ENCODE measurements at places on chromosomes 3 and 15.

DNA sequence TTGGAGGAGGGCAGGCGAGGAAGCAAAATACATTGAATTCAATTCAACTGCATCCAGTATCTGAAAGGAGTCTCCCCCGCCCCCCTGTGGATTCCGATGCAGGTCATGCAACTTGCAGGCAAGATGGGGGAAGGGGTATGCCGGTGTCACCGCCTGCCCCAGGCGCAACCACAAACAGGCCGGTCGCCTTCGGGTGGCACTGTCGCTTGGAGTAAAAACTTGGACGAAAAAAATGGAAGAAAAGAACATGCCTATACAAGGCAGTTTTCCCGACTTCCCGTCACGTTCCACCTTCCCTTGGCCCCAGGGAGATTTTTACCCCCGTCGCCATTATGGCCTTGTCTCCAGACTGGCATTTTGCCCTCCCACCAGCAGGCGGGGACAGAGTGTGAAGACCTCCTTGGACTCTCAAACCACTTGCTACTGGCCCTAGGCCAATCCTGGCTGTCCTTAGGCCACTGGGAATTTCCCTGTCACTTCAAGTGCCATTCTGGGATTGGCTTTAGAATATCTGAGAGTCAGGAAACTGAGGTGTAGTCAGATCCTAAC is 1.6 kb upstream of the NTRK3 start:
- DNase-seq = no peak

GRCh38 chr15:62946940-62947339 is 95.6 kb upstream of the TPM1 start:
- no peak for DNase-seq

DNA sequence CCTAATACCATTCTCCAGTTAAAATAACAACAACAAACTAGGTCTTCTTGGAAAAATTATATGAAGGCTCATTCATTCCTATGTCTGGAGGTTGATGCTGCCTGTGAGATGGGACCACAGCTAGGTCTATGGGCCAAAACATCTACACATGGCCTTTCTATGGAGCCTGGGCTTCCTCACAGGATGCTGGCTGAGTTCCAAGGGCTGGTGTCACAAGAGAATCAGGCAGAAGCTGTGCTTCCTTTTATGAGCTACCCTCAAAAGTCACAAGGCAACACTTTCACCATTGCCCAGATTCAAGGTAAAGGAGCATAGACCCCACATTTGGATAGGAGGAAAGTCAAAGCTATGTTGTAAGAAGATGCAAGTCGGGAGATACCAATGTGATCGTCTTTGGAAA is 4.6 kb upstream of the RTP2 start:
- no peak for DNase-seq

GRCh38 chr3:48226939-48227338 is 3.6 kb downstream of the CAMP start:
- no peak for DNase-seq

GRCh38 chr3:20042331-20042730 is 2.1 kb downstream of the KAT2B start:
- no peak for DNase-seq

DNA sequence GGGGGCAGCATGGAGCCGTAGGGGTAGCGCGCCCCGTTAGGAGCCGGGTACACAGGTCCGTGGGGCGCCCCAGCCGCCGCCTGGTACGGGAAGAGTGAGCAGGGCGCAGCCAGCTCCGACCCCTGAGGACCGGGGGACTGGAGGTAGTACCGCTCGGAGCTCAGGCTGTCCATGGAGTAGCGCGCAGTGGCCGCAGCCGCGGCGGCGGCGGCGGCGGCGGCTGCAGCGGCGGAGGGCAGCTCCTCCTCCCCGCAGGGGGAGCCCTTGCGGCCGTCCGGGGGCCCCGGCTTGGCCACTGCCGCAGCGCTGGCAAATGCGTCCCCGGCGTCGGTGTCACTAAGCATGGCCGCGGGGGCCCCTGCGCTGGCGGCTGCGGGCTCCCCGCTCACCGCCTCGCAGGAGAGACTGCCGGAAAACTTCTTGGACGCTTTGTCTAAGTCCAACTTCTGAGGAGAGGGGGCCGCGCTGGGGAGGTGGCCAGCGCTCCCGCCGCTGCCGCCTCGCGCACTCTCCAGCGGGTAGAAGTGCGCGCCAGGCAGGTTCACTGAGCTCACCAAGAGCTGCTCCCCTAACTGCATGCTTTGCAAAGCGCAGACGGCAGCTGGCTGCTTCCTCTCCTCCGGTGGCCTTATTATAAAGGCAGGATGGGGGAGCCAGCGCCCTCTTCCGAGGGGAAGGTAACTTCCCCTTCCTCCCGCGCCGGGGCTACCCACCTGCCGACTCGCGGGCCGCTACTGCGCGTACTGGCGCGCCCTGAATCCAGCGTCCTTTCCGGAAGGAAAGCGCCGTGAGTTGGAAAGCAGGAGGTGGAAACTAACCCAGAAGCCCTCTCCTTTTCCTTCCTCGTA is at the start of gene EOMES:
EOMES (minus strand) TSS at position 607 of the 848 bp plus-strand sequence; CDS start at position 578, 29 bp downstream.
- DNase-seq = no peak

DNA sequence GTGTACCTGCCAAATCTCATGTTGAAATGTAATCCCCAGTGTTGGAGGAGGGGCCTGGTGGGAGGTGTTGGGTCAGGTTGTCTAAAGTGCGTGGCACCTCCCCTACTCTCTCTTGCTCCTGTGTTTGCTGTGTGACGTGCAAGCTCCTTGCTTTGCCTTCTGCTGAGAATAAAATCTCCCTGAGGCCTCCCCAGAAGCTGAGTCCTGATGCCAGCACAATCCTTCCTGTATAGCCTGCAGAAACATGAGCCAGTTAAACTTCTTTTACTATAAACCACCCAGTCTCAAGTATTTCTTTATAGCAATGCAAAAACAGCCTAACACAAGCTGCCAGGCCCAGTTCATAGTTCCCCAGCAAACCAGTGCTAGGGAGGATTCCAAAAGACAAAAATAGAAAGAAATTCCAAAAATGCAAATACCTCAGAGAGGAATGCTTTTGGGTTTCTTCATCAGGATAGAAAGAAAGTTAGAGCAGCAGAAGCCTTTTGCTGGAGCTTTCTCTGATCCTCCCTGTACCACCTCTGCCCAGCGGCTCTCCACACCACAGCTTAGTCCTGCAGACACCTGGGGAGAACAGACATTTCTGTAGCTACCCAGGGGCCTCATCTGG is 25.9 kb upstream of the CDV3 start:
- no peak for DNase-seq

- DNase-seq = no peak
Observed at GRCh38 chr3:72271216-72271615, 486.3 kb upstream of the PROK2 start.

DNA sequence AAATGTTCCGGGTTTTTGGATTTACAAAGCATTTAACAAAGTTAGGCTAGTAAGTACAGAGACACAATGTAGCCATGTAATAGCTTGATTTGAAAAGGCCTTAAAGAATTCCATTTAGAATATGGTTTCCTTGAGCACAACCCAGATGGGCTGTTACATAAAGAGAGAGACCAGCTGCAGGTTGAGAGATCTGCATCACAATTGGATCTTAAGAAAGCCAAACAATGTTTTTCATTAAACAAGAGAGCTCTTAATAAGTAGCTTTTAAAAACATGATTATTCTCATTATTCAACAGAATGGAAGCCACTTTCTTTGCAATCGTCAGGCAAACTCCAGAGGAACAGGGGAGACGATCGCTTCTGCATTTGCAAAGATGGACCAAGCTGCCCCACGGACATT is 300.3 kb downstream of the OCA2 start:
- DNase-seq = no peak

DNA sequence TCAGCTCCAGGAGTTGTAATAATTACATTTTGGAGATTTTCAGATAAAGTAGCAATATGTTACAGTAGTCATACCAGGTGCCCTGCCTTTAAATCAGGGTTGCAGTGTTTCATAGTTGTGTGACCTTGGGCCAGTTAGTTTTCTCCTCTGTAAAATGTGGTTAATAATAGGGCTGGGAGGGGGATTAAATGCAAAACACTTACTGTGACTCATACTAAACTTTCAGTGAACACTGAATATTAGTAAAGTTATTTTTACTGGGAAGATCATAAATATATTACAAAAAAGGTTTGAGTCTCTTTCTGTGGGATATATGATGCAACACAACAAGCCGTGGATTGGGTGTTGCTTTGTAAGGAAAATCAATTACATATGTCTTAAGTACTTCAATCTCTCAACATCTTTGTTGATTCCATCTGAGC is 1.1 kb upstream of the EBLN2 start:
- no peak for DNase-seq

DNA sequence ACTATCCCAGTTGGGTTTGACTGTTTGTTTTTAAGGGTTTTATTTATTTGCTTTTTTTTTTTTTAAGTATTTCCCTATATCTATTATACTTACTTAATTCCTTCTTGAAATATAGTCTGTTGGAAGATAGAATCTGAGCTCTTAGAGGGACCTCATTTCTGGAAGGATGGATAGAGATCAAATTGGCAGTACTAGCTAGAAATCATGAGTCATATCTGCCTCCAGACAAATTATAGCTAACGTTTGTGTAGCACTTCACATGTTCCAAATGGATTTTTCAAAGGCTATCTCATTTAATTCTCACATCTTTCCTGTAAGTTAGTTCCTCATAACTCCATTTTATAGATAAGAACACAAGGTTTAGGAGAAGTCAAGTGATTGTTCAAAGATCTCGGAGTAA is 384.7 kb downstream of the ZIC1 start:
- no peak for DNase-seq

- no peak for DNase-seq
Observed at GRCh38 chr3:67517781-67518180, 136.6 kb downstream of the SUCLG2 start.

DNA sequence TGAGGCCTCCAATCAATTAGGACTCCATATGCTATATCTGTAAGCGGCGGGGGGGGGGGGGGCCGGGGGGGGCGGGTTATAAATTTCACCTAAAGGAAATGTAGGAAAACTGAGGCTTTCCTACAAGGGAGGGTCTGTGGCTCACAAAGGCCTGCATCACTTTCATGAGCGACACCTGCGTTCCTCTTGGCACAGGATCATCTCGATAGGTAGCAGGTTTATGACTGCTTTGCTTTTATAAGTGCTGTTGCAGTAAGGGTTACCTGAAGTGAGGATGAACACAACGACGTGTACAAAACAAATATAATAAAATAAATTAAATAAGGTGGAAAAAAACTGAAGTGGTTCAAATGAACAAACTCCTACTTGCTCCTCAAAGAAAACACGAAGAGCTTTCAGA is 194.3 kb downstream of the FOXP1 start:
- no peak for DNase-seq

GRCh38 chr3:161475905-161476304 is 20.7 kb upstream of the OTOL1 start:
- no peak for DNase-seq

- no peak for DNase-seq
Observed at GRCh38 chr3:117865338-117865737, 1155.8 kb downstream of the TUSC7 start.

- DNase-seq = no peak
Observed at GRCh38 chr3:17632401-17633100, 109.9 kb downstream of the TBC1D5 start.

GRCh38 chr3:29919571-29919970 is 638.7 kb downstream of the RBMS3 start:
- DNase-seq = no peak

- DNase-seq = no peak
Observed at GRCh38 chr3:63390710-63391230, 112.7 kb downstream of the SYNPR start.

DNA sequence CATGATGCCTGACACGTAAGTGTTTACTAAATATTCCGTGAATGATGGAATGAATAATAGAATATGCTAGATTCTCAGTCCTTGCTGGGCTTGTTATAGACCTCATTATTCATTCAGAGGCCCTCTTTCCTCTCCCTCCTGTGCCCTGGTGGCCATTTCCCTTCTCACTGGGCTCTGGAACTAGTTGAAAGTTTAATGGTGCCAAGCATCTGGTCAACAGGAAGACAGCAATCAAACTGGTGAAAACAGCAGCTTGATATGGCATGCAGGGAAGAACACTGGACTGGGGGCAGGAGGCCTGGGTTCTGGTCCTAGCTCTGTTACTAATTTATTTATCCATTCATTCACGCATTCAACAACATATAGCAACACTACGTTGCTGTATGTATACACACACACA is 3.7 kb upstream of the APOD start:
- no peak for DNase-seq

DNA sequence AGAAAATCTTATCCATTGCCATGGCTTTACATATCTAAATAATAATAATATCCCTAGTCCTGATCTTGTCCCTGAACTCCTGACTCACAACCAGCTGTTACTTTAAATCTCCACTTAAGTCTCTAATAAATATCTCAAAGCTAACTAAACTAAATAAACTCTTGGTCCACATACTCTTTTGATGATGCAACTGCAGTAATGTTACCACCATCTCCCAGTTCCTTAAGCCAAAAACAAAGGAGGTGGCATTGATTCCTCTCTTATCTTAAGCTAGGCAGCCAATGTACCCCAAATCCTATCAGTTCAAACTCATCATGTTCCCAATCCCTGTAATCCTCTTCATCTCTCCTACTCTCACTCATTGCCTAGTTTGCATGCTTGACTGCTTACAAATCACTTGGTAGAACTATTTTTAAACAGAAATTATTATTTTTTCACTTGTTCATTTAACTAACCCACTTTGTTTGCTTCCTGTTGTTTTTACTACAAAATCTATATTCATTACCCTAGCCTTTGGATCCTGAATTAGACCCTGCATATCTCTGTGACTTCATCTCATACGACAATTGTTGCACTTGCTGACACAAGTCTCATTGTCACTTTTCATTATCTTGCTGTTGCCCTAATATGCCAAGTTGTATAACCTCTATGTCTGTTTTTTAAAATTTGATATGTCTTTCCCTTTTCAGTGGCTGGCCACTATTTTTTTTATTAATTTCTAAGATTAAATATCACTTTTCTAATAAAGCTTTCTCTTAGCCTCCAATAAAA is 462.2 kb downstream of the ZPLD1 start:
- no peak for DNase-seq

DNA sequence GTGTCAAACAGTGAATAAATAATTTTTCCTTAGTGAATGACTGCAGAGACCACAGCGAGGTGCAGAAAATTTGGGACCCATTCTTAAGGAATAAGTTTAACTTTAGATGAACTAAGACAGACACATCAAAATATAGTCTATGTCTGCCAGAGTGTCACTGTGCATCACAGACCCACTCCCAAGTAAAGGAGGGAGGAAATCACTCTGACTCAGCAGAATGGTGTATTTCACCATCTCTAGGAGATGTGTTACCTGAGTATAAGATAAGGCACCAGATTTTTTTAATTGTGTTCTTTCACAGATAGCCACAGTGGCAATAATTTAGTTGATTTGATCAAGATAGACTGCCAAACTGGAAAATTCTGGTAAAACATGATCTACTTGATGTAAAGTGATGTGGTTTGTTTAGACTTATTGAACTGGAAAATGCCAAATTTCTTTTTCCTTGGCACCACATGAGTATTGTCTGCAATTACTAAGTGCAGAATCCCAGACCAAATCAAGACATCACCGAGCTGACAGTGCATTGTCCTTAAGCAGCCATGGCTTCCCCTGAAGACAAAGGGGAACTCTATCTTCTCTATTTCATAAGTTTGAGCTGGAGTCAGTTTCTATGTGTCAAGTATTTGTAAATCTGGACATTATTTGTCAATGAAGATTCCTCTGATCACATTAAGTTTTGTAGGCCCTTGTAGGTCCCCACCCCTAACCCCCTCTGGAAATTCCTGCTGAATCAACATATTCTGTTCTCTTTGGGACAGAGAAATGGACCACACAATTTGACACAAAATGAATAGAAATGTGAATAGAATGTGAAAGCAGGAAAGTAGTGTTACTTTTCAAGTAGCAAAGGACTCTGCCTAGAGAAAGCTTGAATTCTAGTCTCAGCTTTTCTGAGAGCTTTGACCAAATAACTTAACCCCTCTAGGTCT is 47.6 kb downstream of the TIPARP start:
- no peak for DNase-seq

Data from cortex of kidney (tissue), 1 donor.